BJ (cell line): ENCODE measurements at places on chromosomes 7 and 10.
A peak's percentile ranks its signal among the peaks of the same experiment; 100 is the strongest.

- no peak for DNase-seq
These were observed 22.4 kb downstream of the MTURN start for GRCh38 chr7:30157204-30157603.

DNA sequence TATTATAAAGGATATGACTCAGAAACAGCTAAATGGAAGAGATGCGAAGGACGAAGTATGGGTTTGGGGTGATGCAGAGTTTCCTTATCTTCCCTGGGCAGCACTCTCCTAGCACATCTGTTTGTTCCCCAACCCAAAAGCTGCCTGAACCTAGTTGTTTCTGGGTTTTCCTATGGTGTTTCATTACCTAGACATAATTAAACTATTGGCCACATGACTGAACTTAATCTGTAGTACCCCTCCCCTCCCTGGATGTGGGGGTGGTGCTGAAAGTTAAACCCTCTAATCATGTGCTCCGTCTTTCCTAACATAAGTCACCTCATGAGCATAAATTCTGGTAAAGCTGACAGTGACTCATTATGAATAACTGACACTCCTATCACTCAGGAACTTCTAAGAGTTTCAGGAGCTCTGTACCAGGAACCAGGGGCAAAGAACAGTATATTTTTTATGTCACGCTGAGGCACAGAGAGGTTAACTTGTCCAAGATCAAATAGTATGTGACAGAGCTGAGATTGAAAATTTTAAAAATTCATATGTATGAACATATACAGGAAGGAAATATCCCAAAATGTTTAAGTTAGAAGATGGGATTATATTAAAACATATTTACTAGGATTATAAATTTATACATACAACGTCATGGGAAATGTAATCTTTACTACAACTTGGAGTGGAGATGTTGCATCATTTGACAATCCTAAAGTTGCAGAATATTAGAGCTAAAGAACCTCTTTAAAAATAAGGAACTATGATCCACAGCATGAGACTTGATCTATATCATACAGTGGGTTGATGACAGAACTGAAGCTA lies 4.8 kb downstream of the STRIP2 start:
- DNase-seq: no peak

- no peak for DNase-seq
These were observed 1188.4 kb upstream of the AUTS2 start for GRCh38 chr7:68409851-68410250.

DNA sequence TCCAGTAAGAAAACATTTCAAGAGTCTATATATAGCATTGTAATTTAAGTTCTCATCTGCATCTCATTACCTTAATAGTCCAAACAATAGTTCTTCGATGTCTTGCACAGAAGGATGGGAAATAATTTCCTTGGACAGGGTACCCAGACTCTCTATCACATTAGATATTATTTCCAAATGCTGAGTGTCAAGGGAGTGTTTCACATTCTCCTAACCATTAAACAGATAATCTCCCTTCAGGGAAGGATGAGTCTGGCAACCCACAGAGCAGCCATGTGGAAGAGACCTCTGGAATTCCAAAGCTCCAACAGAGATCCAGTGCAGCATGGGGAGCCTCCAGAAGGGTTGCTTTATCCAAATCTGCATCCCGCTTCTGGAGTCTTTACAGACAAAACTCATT lies 89.6 kb downstream of the FZD1 start:
- no peak for DNase-seq

GRCh38 chr7:87341441-87341840 lies 4.0 kb upstream of the CROT start:
- no peak for DNase-seq

DNA sequence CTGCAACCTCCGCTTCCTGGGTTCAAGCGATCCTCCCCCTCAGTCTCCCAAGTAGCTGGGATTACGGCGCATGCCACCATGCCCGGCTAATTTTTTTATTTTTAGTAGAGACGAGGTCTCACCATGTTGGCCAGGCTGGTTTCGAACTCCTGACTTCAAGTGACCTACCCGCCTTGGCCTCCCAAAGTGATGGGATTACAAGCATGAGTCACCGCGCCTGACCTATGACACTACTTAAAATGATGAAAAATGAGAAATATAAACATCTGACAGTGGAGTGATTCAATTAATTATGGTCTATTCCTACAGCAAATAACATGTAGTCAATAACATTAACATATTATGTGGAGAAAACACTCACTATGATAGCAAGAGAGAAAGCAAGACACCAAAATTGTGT lies 2.2 kb downstream of the BRAT1 start:
- DNase-seq: no peak

GRCh38 chr7:17015598-17016031 lies 133.8 kb upstream of the AGR3 start:
- peak; percentile 66 for DNase-seq

- DNase-seq: no peak
These were observed 204.6 kb downstream of the GLRX3 start for GRCh38 chr10:130340816-130341215.

DNA sequence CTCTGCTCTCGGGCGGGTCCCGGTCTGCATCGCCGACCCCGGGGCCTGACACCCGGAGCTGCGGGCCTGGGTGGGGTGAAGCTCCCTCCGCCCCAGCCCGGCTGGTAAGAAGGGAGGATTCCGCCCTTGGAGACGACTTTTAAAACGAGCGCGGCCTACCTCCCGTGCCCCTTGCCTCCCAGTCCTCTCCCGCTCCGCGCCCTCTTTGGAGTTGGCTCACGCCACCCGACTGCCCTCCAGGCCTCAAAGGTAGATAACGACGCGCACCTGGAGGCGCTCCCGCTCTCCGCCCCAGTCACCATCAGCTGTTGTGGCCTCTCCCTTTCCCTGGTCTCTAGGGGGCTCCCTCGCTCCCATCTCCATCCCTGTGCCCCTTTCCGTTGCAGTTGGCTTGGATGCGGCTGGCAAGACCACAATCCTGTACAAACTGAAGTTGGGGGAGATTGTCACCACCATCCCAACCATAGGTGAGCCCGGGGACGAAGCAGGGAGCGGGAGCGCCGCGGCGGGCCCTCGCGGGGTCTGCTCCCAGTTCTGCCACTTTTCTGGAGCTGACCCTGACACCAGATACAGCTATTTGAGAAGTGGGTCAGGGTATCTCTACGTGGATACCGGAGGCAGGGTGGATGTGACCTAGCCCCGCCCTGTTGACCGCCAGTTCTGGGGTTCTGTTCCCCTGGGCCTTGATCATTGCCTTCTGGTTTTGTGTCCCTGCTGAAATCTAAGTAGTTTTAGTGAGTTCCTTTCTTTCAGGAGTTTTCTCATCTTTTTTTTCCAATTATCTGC lies 679 bp downstream of the ARF5 start:
- no peak for DNase-seq

- no peak for DNase-seq
These were observed 113.0 kb upstream of the ANLN start for GRCh38 chr7:36276428-36277248.
